ENCODE measurements at places on chromosomes 6 and 20.

DNA sequence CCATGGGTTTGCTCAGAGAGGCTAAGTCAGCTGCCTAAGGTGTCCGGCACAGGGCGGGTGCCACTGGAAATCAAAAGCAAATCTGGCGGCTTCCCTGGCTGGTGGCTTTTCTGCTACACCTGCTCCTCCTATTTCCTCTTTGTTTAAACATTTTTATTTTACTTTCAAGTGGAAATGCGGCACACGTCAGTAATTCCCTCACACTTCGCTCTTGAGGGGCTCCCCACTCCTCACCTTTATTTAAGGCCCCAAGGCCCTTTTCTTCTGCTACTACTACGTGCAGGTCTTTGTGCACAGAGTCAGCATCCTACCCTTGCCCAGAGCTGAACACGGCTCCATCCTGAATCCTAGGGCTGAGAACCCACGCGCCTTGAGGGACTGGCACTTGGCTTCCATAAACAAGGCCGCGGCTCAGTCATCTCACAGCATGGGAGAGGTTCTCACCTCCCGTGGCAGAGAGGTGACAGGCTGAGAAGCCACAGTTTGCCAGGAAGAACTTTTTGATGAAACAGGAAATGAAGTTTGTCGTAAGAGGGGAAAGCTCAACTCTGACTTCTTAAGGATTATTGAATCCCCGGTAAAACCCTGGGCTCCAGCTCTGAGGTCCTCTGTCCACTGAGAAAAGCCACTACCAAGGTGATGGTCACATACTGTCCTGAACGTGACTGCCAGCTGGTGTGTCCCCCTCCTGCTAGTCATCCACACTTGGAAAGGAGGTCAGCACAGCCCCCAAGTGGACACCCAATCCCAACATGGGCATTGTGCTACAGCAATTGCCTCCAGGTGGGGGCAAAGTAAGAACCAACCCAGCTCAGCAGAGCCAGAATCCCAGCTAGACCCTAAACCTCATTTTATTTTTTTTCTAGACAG lies 48.0 kb downstream of the NFATC2 start:
- DNase-seq: no peak

- DNase-seq: no peak
Observed at GRCh38 chr6:54192993-54193392, 81.8 kb downstream of the MLIP start.

GRCh38 chr20:49918446-49918845 lies 3.1 kb upstream of the SPATA2 start:
- DNase-seq: no peak

GRCh38 chr6:73680289-73680918 lies 15.6 kb upstream of the CD109 start:
- no peak for DNase-seq

Data from T-helper 17 cell (primary cell).